ENCODE measurements at places on chromosomes 7 and 10.

DNA sequence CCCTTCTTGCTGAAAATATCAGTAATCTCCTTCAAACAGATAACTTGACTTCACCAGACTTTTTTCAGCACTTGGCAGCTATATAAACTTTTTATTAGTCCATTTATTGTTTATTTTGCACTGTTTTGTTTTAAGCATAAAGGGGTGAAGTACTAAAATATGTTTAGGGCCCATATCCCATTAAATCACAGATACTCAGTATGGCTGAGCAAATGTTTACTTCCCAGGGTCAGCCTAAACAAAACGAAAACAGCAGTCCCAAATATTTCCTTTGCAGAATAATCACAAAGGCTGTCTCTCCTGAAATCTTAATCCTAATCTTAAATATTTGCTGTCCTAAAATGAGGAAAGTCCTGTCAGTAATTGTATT, 649.6 kb downstream of the TNS3 start:
- DNase-seq = no peak

DNA sequence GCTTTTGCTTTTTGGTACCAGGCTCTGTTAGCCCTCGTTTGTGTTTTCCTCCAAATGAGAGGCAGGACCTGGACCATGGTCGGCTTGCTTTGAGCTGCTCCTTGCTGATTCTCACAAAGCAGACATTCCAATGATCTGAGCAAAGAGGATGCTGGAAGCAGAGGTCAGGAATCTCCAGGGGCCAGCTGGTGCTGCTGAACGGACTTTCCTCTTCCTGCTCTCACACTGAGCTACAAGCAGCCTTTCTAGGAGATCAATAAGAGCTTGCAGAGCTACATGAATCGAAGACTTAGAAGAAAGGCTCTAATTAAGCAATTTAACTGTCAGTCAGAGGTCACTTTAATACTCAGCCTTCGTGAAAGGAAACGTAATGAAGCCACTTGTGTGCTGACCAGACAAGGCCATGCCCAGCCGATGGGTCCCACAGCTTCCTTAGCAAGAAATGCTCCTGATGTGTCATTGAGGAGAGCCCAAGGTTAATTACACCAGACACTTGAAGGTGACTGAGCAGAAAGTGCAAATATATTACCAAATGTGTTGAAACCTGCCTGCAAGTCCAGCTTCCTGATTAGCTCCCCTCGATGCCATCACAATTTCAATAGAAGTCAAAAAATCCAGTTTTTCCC, 151.3 kb upstream of the RSU1 start:
- no peak for DNase-seq

GRCh38 chr7:116731445-116732335, 59.7 kb downstream of the MET start:
- no peak for DNase-seq

DNA sequence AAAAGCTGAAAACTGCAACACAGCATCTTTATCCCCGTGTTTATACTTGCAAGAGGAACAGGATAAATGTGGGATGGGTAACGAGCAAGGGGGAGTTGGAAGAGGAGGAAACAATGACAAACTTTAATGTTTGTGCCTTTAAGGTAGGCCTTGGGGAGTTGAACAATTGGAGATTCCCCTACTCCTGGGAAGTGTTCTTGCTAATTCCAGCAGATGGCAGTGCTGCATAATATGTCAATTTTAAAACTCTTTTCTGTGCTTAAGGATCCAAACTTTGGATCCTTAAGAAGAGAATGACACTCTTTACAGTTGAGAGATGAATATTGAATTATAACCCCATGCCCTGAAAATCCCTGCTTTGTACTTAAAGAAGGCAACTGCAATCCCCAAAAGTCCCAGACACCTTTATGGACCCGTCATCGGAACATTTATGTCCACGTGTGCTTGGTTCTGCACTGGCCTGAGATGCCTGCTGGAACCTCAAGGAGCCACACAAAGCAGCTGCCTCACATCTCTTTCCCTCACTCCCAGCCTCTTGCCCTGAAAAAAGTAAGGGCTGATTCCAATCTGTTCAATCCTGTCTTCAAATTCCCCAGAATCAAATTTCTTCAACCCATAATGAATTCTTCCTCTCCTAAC, 12.0 kb downstream of the IFIT5 start:
- DNase-seq = no peak

GRCh38 chr10:3213758-3214515, 41.4 kb upstream of the PITRM1 start:
- no peak for DNase-seq

DNA sequence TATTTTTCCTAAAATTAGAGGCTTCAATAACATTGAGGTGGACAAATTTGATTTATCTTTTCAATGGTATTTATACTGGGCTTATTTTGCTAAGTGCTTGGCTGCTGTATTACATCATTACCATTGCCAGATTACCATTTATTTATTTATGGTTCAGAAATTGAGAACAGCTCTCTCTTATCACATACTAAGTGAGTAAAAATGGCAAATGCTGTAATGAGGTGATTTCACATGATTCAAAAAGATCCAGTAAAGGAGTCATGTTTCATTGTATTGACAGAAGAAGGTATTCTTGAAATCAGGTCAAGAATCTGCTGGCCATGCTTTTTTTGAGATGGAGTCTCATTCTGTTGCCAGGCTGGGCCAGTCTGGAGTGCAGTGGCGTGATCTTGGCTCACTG, 322.6 kb downstream of the KIF20B start:
- DNase-seq = no peak

GRCh38 chr7:22113041-22113440, 167.3 kb upstream of the CDCA7L start:
- no peak for DNase-seq

Measured in T-helper 2 cell (primary cell).